ENCODE measurements at places on chromosomes 2 and 18.
A peak's percentile ranks its signal among the peaks of the same experiment; 100 is the strongest.

DNA sequence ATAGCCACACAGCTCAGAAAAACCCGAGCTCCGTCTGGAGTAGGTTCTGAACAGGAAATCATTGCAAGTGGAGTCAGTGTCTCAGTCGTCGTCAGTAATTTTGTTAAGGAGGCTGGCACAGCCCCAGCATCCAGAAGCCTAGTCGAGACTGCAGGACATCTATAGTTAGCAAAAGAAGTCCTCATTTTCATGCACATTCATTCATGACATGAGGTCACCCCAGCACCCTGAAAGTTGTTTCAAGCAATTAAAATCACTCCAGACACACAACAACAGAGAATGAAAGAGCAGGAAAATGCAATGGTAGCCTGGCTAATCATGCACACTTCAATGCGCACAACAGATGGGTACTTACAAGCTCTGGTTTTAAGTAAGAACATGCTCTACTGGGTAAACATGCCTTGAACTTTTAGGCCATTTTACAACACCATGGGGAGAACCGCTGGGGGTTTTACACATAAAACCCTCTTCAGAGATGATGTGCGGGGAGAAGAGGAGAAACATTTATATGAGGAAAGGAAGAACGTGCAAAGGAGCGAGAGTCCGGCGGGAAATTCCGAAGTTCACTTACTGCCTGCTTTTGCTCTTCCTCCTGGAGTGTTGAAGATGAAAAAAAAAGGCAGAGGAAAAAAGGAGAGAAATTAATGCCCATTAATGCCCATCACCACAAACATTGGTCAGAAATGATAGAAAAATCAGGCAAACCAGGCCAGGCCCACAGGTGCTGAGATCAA is 77.4 kb upstream of the DNMT3A start:
- no peak for DNase-seq

- peak; percentile 59 for DNase-seq
These were observed 89.6 kb downstream of the MCFD2 start for GRCh38 chr2:46825939-46826568.

DNA sequence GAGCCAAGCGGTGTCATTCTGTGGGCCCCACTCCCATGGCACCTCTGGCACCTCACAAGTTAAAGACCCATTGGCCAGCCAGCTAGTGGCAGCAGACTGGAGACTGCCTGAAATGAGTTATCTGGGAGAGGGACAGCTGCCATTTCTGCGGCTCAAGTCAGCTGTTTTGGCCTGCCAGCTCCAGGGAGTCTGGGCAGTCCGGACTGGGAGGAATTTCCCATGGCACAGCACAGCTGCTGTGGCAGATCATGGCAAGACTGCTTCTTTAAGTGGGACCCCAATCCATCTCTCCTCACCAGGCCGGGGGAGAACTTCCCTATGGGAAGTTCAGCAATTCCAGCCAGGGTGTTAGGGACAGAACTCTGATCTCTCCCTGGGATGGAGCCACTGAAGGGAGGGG is 2187.6 kb upstream of the CELF4 start:
- no peak for DNase-seq

DNA sequence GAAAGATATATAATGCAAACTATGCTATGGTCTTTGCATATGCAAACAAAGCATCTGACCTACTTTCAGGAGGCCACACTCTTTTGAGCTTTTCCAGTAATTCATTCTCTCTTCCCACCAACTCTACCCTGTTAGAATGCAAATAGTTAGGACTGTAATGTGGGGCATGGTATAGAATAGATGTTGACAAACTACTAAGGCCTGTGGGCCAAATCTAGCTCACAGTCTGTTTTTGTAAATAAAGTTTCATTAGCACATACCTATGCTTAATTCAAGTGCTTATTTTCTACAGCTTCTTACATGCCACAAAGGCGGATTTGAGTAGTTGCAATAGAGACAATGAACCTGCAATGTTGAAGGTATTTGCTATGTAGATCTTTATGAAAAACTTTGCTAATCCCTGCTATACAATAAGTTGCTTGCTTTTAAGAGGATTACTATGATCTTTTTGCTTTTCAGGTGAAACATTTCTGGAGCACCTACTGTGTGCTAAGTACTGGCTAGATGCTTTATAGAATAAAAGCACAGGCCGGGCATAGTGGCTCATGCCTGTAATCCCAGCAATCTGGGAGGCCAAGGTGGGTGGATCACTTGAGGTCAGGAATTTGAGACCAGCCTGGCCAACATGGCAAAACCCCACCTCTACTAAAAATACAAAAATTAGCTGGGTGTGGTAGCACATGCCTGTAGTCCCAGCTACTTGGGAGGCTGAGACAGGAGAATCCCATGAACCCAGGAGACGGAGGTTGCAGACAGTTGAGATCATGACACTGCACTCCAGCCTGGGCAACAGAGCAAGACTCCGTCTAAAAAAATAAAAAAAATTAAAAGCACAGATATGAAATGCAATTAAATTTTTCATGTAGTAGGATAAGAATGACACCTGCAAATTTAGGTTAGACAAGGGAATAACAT is 267.8 kb downstream of the DPP10 start:
- DNase-seq, result no peak

DNA sequence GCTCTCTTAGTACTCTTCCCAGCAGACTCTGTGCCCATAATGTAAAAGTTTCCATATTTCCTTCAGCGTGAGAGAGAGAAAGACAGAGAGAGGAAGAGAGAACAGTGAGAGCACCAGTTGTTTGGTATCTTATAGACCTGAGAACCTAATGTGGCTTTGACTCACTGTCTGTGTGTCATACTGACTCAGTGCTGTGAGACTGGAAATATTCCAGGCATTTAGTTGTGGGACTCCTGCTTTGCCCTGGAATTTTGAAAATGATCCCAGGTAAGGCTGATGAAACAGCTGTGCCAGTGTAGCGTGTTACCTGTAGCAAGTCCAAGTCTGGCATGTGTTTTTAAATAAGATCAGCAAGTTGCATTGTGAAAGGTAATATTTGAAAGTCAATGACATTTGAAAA is 87.9 kb upstream of the KCNH7 start:
- peak; percentile 87 for DNase-seq

- no peak for DNase-seq
These were observed 26.7 kb upstream of the PRLH start for GRCh38 chr2:237539681-237540080.

GRCh38 chr2:46999857-47000678 is 84.5 kb upstream of the MCFD2 start:
- DNase-seq, result no peak

DNA sequence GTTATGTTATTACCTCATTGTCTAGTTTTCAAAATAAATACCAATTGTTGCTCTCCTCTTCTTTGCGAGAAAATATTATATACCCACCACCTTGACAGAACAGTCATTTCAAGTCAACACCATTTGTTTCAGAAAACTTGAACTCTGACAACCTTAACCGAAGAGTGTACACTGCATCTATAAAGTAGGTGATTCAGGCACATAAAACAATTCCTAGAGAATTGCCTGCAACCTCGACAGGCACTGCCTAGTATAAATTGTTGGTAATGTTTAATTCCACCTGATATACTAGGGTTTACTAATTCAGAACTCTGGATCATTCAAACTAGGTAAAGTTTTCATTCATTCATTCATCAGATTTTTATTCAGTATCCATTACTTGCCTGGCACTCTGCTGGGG is 121.8 kb downstream of the AKAIN1 start:
- no peak for DNase-seq

GRCh38 chr18:36580874-36581750 is 247.7 kb downstream of the TPGS2 start:
- DNase-seq, result peak; percentile 87

GRCh38 chr2:164102366-164102765 is 366.6 kb upstream of the FIGN start:
- no peak for DNase-seq

DNA sequence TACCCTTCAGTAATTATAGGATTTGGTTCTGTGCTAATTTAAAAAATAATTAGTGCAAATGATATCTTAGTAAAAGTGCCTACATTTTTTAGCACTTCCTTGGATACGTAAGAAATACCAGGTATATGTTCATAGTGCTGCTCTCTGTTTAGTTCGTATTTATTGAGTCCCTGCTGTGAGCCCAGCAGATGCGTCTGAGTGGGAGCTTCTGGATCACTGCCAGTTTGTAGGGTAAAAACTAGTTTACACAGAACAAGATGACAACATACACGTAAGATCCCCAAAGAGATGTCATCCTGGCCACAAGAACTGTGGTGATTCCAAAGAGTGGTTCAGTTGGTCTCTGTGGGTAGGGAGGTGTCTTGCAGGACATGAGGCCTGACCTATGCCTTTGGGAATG is 103.2 kb downstream of the CTIF start:
- DNase-seq, result no peak

DNA sequence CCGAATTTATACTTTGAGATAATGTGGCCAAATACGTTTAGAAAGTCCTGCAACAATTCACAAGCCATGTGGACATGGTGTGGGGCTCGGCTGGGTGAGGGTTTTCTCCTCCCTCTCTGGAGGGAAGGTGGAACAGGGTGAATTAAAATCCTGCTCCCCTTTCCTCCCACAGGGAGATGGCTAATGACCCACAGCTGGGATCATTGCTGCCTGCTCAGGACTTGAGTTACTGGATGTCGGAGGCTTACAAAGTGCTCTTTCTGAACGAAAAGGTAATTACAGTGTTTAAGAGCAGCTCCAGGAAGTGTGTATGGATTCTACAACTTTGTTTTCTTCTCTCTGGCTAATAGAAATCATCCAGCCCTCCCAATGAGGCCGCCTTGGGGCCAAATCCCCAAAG is 97.9 kb upstream of the ALKAL2 start:
- DNase-seq, result no peak

DNA sequence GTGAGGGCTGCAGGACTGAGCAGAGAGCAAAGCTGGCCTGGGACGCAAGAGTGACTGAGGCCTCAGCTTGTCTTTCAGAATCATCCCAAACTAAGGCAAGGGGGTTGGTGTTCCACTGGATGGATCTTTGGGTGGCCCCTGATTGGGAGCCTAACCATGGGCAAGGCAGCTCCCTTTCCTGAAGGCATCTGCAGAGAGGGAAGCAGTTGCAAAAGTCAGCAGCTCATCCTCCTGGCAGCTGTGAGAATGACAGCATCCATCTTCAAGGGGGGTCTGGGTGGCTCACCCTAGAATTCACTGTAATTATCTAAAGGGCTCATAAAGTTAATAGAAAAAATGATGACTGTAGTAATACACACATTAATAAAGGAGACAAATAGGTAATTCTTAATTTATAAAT is 46.5 kb upstream of the RAB31 start:
- no peak for DNase-seq

DNA sequence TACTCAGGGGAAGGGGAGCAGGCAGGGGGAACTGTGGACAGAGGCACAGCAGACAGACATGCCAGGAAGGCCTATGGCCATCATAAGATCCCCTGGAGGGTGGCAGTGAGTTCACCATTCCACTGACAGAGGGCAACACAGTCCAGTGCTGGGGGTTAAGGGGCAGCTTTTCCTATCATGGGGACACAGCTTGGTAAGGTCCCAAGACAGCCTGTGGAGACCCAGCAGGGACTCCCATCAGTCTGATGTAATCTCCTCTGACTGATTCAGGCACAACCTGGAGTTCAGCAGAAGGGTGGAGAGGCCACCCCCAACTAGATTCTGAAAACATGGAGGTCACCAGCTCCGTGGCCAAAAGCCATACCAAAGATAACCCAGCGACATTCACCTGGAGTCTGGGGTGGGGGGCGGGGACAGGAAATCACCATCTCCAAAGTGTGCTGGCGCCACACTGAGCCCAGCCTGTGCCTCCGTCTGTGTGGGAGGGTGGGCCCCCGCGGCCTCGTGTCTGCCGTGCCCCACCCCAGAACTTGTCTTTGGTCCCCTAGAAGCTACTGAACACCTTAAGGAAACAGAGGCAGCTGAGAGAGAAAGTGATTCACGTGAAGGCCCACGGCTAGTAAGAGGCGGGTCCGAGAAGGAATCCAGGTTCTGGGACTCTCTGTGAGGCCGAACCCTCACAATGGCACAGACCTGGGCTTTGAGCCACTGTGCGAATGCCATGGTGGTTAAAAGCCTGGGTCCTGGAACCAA is 28.6 kb downstream of the DNMT3A start:
- DNase-seq, result no peak

- DNase-seq, result no peak
These were observed 229.2 kb downstream of the C1D start for GRCh38 chr2:67833632-67834031.

GRCh38 chr18:49491857-49492693 is 5.0 kb upstream of the C18orf32 start:
- DNase-seq, result peak; percentile 97

- no peak for DNase-seq
These were observed 491.2 kb downstream of the SUCLG1 start for GRCh38 chr2:83967854-83968253.

DNA sequence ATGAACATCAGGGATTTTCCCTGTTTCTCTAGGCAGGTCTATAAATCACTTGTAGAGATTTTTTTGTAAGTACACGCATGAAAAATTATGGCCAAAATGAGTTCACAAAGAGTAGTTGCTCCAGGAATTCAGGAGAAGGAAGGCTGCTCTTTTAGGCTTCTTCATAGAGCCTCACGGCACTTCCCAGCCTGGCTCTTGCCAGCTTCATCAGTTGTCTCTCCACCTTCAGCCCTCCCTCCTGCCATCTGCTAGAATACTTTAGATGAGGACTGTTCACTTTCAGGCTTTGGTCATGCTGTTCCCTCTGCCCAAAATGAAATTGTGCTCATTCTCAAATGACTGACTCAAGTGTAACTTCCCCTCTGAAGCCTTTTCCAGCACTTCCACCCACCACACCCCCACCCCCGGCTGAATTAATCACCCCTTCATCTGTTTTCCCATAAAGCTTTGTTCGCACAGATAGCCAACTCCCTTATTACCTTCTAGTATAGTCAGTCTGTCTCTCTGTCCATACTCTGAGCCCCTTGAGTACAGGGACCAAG is 1.8 kb upstream of the ABCA12 start:
- DNase-seq, result no peak
